ENCODE measurements at places on chromosomes 1 and 21.
A peak's percentile ranks its signal among the peaks of the same experiment; 100 is the strongest.

DNA sequence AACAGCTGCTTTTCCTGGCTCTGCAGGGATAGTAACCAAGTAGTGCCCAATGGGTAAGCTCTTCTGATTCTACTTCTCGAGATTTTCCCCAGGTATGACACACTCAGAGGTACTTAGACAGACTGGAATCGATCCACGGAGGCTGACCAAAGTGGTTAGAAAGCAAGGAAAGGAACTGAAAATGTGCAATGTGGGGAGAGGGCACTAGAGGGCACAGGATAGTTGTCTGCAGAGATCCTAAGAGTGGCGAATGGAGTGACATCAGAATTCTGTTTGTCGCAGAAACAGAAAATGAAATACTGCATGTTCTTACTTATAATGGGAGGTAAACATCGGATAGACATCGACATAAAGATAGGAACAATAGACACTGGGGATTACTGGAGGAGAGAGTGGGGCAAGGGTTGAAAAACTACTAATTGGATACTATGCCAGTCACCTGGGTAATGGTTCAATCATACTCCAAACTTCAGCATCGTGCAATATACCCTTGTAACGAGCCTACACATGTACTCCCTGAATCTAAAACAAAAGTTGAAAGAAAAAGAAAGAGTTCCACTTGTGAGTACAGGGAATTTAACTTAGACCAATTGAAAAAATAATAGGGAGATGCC is 23.3 kb downstream of the CYP2J2 start:
- peak; percentile 33 for DNase-seq

GRCh38 chr1:108071601-108072000 is 106.6 kb upstream of the VAV3 start:
- DNase-seq = no peak

DNA sequence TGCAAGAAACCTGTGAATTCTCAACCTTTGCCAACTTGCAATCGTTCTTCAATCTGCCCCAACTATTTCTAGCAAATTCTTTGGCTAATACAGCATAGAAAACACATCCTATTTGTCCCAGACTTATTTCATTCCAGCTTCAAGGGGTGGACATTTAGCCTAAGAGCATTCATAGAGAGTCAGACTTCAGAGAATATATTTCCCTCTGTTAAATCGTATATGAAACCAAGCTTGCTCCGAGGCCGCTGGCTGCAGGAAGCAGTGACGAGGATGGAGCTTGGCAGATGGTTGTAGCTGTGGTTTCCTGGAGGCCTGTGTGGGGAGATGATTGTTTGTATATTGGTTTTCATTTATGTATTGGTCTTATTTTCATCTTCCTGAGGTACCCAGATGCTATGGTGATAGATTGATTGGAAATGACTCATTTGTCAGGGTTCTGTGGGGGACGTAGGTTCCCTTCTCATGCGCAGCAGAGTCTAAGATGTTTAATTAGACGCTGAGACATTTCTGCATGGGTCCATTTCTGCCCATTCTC is 26.1 kb downstream of the MAN1C1 start:
- DNase-seq = no peak

DNA sequence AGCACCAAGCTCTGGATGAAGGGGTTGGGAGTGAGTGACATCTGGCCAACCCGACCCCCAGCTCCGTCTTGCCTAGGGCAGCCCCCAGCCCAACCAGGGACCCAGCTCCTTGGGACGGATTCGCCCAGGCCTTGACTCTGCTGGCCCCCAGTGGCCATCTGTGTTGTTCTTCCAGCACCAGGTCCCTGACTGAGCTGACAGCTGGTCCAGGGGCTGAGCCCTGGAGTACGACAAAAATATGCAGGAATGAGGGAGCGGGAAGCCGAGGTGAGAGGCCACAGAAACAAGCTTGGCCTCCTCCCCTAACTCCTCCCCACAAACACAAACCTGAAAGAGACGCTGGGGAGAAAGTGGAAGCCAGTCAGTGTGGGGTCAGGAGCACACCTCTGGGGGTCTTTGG is 55.0 kb upstream of the PAX7 start:
- DNase-seq = peak; percentile 71

DNA sequence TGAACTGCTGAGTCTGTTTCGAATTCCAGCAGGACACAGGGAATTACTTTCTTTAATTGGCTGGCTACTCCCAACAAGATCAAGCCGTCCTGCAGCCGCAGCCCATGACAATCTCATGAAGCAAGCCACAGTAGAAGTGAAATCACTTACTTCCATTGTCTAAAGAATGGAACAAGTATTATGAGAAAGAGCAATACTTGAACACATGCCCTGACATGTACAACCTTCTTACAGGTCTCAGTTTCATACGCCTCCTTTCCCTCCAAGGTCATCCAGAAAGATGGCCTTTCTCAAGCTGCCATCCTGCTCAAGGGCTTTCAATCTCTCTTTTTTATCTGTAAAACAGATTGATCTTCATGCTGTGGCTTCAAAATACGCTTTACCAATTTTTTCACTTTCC is 85.1 kb downstream of the PCSK9 start:
- no peak for DNase-seq

- DNase-seq = no peak
Observed at GRCh38 chr21:22201126-22201525, 1202.9 kb downstream of the NCAM2 start.

DNA sequence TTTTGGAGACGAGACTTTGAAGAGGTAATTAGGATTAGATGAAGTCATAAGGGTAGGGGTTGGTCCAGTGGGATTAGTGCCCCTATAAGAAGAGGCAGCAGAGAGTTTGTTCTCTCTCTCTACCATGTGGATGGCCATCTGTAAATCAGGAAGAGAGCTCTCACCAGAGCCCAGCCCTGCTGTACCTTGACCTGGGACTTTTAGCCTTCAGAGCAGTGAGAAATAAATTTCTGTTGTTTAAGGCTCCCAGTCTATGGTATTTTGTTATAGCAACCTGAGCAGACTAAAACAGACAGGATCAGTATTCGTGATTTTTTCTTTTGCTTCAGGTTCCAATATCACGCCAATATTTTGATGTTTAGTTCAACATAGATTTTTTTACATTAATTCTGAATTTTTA is 30.0 kb downstream of the TBX15 start:
- no peak for DNase-seq

Data from NCI-H1092 treated with DMSO at 0.1 percent for 48 hours (cell line).